ENCODE measurements at places on chromosomes 1 and 21.
A peak's percentile ranks its signal among the peaks of the same experiment; 100 is the strongest.

- DNase-seq = no peak
Measured at GRCh38 chr1:100265562-100265930, 470 bp upstream of the RTCA start.

DNA sequence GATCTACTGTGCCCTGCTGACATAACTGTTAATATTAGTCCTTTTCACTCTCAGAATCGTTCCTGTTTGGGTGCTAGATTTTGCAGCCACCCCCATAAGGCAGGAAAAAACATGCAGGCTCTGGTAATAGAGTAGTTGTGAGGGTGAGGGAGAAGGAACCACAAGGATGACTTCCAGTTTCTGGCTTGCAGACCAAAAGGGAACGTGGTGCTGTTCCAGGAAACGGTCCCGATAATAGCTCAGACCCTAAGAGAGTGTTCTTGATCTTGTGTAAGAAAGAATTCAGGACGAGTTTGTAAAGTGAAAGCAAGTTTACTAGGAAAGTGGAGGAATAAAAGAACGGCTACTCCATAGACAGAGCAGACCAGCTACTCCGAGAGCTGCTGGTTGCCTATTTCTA lies 50.7 kb upstream of the RHOU start:
- DNase-seq = no peak

GRCh38 chr1:47507881-47508701 lies 70.2 kb downstream of the FOXD2 start:
- DNase-seq = peak; percentile 13

DNA sequence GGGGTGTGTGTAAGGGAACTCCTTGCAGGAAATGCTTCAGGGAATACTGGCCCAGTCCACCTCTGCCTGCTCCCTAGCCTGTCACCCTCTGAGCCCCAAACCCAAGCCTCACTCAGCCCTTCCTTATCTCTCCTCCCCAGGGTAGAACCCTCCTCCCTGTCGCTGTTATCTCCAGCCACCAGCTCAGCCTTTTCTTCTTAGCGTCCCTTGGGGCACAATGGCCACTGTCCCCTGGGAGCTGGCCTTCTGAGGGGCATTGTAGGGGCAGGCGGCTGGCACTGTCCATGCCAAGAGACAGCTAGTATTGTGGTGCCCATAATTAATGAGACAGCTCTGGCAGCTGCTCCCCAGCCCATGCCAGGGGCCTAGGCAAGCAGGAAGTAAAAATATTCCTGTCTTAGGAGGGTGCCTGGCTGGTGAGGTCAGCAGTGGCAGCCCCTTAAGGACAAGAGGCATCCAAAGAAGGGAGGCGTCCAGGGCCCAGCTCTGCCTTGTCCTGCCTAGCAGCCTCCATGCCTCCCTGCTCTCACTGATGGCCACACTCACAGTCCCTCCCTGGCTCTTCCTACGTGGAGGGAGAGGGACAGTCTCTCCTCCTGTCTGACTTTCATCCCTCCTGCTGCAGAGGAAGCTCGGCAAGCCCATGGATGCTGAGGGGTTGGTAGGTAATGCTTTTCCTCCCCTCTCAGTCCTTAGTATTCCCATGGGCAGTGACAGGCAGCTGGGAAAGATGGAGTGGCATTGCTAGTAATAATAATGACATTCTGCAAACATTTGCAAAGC lies 37.5 kb downstream of the KCNQ4 start:
- no peak for DNase-seq

DNA sequence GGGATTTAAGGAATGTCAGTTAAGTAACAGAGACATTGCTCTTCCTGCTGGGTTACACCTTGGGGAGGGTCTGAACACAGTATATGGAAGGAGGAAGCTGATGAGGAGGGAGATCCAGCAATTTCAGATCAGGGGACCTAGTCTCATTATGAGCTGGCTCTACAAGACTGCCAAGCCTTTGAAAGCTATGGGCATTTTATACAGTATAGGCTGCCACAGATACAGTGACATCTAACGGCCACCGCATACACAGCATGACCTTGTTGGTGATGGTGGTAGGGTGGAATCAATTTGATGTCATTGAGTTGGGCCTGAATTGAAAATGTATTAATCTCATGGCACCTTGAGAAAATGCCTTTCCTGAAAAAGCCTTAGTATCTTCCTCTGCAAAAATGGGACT lies 22.6 kb upstream of the ZP4 start:
- no peak for DNase-seq
